ENCODE measurements at places on chromosomes 6 and 20.

- DNase-seq: no peak
These were observed 658.2 kb downstream of the HACE1 start for GRCh38 chr6:104201557-104201956.

GRCh38 chr20:6709910-6710595 is 57.4 kb upstream of the BMP2 start:
- no peak for DNase-seq

DNA sequence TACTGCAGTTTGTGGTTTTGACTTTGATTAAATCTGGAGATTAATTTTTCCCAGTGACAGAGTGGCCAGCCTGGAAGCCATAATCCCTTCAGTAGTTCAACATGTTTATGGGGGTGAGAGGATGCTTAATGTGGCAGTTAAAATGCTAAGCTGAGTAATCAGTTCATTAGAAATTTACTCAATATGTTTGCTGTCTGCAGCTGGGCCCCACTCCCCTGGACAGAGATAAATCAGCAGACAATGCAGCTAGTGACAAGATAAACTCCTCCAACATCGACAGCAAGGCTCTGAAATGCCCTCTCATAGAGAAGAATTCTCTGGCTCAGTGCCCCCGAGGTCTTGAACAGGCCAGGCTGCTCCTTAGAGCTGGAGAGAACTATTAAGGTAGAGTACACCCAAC is 101.9 kb downstream of the LRFN2 start:
- DNase-seq: no peak

DNA sequence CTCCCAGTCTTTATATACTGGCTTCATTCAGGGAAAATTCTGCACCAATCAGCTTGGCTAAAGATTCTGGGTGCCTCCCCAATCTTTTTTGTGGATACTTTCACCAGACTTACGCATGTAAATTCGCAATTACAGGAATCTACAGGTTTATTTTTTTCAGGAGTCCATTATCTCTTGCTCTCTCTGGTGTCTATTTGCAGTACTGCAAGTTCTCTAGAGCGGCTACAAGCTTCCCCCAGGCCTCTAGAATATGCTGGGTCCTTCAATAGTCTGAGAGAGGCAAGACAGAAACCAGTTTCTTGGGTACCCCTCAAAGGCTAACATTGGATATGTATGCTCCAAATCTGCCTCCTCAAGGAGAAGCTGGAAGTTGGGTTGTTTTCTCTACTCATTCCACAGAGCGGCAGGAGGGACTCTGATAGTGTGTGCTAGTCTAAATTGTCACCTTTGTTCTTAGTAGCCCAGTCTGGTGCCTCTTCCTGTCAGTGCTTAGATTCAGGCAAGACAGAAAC is 58.5 kb downstream of the SUN5 start:
- DNase-seq: no peak

- no peak for DNase-seq
These were observed 105.9 kb downstream of the CDKAL1 start for GRCh38 chr6:20640181-20640580.

GRCh38 chr6:125377621-125378020 is 75.9 kb upstream of the HDDC2 start:
- DNase-seq: no peak

DNA sequence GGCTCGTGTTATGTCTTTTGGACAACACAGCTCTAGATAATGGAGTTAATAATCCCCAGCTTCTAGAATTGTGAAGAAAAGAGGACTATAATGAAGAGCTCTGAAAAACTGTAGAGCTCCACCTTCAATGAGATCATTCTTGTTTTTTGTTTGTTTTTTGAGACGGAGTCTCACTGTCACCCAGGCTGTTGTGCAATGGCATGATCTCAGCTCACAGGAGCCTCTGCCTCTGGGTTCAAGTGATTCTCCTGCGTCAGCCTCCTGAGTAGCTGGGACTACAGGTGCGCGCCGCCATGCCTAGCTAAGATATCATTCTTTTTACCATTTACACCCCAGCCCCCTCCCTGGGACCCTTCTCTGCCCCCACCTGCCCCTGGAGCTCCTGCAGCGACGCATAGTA is 36.6 kb downstream of the ERGIC3 start:
- DNase-seq: no peak

DNA sequence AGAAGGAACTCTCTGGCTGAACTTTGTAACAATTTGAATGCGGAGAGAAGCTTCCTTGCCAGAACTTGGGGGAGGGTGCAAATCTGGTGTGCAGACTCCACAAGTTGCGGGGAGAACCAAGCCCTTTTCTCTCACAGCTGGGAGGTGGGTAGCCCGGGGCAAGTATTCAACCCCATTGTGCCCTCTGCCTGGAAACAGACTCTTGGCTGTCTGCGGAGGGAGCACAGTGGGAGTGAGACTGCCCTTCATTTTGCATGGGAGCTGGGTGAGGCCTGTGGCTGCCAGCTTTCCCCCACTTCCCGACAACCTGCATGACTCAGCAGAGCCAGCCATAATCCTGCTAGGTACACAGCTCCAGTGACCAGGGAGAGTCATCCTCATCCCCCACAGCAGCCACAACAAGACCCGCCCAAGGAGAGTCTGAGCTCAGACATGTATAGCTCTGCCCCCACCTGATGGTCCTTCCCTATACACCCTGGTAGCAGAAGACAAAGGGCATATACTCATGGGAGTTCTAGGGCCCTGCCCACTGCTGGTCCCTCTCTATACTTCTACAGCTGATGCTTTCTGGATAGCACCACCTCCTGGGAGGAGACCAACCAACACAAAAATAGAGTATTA is 29.4 kb upstream of the TPD52L1 start:
- DNase-seq: no peak

DNA sequence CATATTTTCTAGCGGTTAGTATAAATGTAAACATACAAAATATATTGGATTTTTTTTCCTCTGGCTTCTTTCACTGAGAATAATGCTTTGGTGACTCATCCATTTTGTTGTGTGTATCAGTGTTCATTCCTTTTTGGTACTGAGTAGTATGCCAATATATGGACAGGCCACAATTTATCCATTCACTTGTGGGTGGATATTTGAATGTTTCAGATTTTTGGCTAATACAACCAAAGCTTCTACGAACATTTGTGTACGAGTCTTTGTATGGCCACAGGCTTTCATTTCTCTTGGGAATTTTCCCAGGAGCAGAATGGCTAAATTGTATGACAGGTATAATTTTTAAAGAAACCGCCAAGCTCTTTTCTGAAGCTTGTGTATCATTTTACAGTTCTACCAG is 677.5 kb downstream of the HDGFL1 start:
- no peak for DNase-seq

All from prostate gland (tissue), 2 donors.